Stimulated activated CD4-positive, alpha-beta T cell treated with anti-CD3 and anti-CD28 coated beads, TNF-alpha, amount 100 ng/mL, for 4 hours (primary cell): ENCODE measurements at places on chromosomes 2 and 18.

- DNase-seq = no peak
These were observed 368.7 kb upstream of the RAB6C start for GRCh38 chr2:129610766-129611165.

DNA sequence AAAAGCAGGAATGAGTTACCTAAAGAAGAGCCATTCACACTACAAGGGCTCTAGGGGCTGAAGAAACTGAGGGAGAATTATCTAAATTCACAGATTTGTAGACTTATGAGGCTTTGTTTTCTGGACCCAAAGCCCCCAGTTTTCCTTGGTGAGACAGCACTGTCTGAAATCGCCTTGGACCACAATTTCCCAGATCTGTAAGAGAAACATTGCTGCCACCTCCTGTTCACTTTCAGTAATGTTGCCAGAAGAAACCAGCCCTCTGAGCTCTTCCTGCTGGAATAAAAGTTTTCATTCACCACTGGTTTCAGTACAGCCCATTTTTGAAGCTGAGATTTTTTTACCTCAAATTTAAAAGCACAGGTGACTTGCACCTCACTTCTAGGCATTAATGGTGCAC, 169.2 kb downstream of the CDH20 start:
- DNase-seq = no peak

DNA sequence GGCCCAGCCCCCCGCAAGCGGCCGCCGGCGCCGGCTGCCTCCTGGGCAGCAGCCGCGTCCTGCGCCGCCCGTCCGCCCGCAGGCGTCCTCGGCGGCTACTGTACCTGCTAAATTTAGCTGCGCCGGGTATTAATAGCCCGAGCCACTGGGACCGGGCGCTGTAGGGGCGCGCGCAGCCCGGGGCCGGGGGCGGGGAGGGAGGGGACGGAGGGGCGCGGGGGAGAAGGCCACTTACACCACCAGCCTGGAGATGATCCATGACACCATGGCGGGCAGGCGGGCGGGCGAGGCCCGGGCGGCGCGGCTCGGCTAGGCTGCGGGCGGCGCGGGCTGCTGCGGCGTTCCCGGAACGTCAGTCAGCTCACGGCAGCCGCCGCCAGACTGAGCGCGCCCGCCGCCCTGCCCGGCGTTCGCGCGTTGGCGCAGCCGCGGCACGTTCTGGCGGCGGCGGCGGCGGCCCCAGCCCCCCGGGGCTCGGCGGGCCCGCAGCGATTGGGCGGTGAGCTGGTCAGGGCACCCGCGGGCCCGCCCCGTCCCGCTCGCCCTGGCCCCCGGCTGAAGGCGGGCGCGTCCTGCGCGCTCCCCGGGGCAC, at the start of gene REEP1:
TSS of gene REEP1 (minus strand) at position 383 of the 592 bp plus-strand sequence. CDS start at position 267, 116 bp downstream.
- DNase-seq = no peak

DNA sequence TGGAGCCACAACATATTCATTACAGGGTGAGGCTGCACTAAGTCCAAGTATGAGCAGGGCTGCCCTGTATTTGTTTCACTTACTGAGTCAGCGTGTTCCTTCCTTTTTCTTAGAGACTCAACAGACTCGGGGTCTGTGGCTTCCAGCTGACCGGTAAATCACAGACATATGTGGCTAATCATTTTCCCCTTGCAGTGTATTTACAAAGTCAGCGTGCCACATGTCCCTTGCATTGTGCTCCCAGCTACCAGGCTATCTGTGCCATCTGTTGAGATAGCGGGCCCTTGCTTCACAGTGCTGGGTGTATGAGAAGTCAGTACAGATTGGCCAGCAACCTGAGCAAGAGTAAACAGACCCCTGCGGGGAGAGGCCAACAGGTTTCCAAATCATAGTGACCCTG, 254.3 kb downstream of the LRRTM1 start:
- DNase-seq = no peak

DNA sequence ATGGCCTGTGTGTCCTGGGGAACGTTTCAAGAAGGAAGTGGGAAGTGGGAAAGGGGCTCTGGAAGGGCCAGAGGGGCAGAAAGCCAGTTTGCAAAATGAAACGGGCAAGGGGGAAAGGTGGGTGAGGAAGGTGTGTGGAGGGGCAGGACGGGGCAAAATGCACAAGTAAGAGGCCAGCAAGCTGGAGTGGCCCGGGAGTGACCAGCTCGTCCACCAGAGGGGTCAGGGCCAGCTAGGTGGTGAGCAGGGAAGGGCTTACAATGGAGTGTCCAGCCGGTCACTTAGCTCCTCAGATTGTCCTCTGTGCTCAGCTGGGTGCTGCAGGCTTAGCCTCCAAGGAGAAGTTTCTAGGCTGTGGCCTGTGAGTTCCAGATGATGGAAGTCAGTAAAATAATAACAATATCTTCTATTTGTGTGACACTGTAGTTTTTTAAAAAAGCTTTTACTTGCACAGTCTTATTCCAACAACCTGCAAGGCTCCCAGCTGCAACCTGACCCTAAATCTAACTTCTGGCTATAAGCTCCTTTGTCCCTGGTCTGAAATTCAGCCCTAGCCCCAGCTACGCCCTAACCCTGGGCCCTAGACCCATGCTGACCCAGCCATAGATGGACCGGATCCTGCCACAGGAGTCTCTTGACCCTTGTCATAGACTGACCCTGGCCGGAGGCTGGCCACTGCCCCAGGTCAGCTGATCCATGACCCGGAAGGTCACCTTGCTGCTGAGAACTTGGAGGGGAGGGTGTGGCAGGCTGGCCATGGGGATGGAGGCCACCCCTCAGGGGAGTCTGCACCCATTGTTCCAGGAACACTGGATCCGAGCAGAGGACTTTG, 29.2 kb downstream of the MYO7B start:
- DNase-seq = no peak

- DNase-seq = no peak
These were observed 766.7 kb upstream of the HS6ST1 start for GRCh38 chr2:129085386-129085785.

DNA sequence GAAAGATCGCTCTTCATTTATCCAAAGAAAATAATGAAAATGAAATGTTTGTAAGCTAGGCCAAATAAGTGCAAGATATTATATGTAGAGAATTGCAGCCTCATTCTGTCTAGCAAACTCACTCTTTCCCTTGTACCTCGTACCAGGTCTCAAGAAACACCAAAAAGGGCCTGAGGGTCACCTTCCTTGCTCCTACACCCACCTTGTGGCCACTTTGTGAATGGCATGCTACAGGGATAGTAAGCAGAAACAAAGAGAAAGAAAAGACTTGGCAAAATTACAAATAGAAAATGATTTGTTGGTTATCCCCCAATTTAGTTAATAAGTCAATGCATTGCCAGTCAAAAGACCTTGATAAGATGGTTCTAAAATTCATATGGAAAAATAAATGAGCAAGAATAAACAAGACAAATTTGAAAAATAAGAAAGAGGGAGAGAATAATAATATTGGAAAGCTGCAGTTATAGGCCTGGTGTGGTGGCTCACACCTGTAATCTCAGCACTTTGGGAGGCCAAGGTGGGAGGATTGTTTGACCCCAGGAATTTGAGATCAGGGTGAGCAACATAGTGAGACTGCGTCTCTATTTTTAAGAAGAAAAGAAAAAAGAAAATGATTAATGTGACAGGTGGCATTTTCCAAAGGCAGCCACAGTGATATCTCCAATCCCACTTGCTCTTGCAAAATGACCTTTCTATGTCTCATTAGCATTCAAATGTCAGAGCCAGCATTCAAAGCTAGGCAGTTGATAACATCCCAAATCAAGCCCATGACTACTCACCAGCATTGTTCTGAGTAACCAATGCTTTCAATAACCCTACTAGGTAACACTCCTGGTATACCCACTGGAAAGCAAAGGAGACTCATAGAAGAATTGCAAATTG, 38.8 kb upstream of the BMP10 start:
- peak; percentile 54 for DNase-seq

DNA sequence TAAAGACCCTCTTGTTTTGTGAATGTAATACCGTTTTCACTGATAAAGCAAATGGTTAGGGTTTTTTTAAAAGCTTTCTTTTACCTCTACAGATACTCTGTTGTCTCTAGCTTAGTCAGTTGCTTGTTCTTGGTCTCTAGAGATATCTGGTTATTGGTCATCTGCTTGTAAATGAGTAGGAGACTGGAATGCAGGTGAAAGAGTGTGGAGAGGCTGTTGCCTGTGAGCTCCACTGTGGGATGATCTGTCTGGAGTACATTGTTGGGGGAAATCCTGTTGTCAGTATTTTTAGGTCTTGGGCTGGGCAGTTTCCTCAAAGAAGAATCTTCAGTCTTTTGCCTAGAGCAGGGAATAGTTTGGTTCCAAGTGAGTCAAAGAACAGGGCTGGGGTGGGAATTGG, 67.7 kb downstream of the SMCHD1 start:
- DNase-seq = no peak

GRCh38 chr2:105127289-105127915, 89.5 kb downstream of the MRPS9 start:
- no peak for DNase-seq

DNA sequence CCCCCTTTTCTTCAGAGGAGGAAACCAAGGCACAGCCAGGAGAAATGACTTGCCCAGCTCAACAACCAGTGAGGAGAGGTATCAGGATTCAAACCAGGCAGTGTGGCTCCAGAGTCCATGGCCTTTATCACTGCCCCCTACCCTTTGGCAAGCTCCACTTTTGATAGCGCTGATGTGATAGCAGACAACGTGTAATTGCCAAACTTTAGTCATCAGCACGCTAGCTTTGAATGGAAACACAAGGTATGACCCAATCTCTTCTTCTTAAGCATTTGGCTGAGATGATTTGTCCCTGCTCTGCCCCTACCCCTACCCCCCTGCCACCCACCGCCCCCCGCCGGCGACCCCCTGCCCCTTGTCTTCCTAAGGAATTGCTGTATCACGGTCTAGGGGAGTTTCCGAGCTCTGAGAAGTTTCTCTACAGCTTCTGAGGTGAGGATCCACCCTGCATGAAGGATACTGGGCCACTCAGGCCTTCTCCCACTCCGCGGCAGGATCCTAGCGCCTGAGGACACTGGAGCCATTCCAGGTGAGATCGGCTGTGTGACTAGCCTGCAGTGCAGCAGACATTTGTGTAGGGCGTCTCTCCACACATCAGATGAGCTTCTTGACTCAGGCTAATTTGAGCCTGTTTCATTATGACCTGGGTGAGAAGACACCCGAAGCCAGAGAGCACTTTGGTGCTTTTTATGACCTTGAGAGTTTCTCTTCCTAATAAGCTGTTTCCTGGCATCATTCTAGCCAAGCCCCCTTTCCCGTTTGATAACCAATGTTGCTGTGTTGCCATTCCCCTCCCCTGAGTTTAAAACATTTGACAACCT, 75.1 kb upstream of the MAP4K4 start:
- DNase-seq = no peak

GRCh38 chr2:163610817-163611556, 124.8 kb downstream of the FIGN start:
- DNase-seq = no peak

DNA sequence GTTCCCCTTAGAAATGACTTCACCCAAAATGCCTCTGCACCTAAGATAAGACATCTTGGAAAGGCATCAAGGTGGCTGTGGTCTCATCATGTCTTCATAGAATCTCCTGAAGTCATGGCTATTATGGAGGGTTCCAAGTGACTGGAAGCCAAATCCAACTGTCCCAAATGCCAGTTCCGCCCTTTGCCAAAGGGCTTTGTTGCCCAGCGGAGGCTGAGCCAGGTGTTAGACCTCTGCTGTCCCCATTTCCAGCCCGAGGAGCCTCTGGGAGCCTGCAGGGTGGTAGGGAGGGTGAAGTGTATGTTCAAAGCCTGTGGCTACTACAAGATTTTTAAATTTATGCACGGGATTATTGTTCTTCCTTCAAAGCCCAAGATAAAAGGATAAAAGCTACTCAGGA, 25.7 kb downstream of the RHOB start:
- no peak for DNase-seq

GRCh38 chr2:35784777-35785176, 570.8 kb upstream of the CRIM1 start:
- no peak for DNase-seq

- DNase-seq = peak; percentile 13
These were observed 433 bp downstream of the SH3RF3 start for GRCh38 chr2:109129356-109129920.

GRCh38 chr18:10504723-10505122, 21.1 kb upstream of the NAPG start:
- no peak for DNase-seq

DNA sequence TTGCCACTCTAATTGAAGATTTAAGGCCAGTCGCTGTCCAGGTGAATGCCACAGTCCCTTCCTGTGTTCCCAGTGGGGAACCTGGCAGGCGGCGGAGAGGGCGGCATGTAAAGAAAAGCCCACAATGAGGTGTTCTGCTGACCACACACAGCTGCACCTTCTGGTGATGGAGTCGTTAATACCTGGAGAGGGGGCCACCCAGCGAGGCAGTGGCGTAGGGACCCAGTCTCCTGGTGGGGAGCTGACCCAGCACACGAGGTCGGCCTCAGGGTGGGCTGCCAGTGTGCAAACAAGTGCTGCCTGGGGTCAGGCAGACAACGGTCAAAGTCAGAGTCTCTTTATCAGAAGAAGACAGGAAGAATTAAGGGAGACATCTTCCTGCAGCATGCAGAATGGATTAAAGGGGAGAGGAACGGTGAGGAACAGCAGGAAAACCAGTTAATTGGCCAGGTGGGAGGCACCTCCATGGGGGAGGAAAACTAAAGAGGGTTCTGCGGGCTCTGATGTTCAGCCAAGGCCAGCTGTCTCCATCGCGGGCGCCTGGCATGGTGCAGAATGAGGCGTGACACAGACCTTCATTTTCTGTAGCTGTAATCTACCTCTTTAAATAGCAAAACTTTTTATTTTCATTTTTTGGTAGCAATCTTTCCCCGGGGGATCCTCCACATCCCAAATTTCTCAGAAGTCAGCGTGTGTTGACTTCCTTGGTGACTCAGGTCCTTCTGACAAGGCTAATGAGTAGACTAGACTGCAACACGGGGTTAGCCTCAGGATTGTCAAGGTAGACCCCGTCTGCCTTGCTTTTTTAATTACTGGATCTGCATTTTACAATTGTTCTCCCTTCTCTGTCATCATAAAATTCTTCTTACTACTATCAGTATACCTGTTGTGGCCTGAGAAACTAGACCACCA, 78.3 kb downstream of the SMAD7 start:
- no peak for DNase-seq

- DNase-seq = no peak
These were observed 69.4 kb downstream of the CABLES1 start for GRCh38 chr18:23204589-23205235.

- no peak for DNase-seq
These were observed 43.4 kb downstream of the RFX8 start for GRCh38 chr2:101431486-101431885.
